ENCODE measurements at places on chromosomes 6 and 20.

DNA sequence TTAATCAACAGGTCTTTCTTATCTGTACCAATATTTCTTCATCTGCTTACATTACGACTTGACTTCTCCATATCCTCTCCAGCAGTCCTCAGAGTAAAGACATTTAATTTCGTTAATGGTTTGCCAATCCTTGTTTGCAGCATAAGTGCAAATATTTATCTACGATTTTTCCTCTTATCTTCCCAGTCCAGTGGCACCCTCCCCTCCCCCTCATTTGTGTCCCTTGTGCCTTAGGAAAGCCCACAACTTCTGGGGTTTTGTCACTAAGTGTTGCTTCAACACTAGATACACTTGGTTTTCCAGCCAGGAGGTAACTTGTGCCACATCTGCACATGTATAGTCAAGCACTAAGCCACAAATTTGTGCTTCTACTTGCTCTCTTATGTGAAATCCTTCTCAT is 327.2 kb downstream of the CBLN4 start:
- DNase-seq, result no peak

- no peak for DNase-seq
Measured at GRCh38 chr20:36462440-36463211, 78.7 kb upstream of the MYL9 start.

DNA sequence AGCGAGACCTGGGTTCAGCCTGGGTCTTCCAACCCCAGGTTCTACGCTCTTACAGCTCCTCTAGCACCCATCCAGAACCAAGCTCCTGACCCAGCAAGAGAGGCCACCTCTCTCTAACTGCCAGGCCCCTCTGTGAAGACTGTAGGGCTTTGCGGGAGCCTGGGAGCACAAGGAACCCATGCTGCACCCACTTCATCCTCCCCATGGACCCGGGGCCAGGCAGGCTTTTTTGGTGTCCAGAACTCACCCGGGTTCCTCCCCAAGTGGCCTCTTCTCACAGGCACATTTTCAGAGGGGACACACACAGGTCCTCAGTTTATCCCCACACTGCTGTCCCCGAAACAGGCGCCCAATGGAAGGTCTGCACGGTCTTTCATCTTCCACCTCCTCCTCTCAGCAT is 145.9 kb downstream of the SYNDIG1 start:
- DNase-seq, result no peak

- DNase-seq, result no peak
Measured at GRCh38 chr6:22631091-22631490, 61.7 kb downstream of the HDGFL1 start.

GRCh38 chr20:46088409-46089166 is 1.2 kb downstream of the NCOA5 start:
- no peak for DNase-seq

Measured in DMS79 (cell line).